Epithelial cell of esophagus (primary cell): ENCODE measurements at places on chromosomes 7 and 10.

DNA sequence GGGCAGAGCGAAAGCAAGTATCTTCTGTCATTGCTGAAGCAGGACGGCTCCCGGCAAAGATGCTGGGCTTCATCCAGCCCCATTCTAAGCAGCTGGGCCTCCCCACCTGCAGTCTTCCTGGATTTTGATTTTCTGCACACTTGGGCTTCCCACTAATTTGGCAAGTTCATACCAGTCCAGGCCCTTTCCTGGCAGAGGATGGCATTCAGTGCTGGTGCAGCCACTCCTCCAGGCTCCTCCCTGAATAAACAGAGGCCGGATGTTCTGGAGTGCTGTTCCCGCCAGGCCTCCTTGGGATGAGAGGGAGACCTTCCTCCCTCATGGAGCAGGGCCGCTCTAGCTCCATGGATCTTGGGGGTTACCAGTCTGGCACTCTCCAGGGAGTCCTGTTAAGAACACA lies 3.4 kb downstream of the BAG3 start:
- DNase-seq, result peak; percentile 86

GRCh38 chr10:52308251-52309031 lies 5.6 kb upstream of the DKK1 start:
- DNase-seq, result peak; percentile 74

DNA sequence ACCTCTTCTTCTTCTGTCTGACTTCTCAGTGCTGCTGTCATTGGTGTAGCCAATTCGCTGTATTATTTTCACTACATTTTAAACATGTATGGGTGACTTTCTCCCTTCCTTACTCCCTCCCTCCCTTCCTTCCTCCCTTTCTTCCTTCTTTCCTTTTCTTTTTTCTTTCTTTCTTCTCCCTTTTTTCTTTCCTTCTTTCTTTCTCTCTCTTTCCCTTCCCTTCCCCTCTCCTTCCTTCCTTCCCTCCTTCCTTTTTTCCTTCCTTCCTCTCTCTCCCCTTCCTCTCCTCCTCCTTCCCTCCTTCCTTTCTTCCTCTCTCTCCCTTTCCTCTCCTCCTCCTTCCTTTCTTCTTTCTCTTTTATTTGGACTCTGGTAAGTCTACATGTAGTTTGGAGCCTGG lies 240.8 kb downstream of the GATA3 start:
- no peak for DNase-seq

- DNase-seq, result no peak
Measured at GRCh38 chr7:50228148-50228547, 76.4 kb upstream of the IKZF1 start.

GRCh38 chr10:77872151-77872946 lies 54.2 kb downstream of the DLG5 start:
- DNase-seq, result no peak

- no peak for DNase-seq
Measured at GRCh38 chr7:96636979-96637378, 72.7 kb downstream of the SEM1 start.

GRCh38 chr10:105974803-105975456 lies 1189.6 kb downstream of the SORCS1 start:
- DNase-seq, result peak; percentile 7

GRCh38 chr10:16948361-16948760 lies 131.1 kb upstream of the RSU1 start:
- DNase-seq, result no peak

GRCh38 chr7:1856888-1857441 lies 186.9 kb downstream of the ELFN1 start:
- no peak for DNase-seq

GRCh38 chr7:108455998-108456677 lies at the start of gene NRCAM:
Gene NRCAM (minus strand): TSS chr7:108456436. CDS start chr7:108240064, 216,372 bp downstream.
- peak; percentile 49 for DNase-seq

DNA sequence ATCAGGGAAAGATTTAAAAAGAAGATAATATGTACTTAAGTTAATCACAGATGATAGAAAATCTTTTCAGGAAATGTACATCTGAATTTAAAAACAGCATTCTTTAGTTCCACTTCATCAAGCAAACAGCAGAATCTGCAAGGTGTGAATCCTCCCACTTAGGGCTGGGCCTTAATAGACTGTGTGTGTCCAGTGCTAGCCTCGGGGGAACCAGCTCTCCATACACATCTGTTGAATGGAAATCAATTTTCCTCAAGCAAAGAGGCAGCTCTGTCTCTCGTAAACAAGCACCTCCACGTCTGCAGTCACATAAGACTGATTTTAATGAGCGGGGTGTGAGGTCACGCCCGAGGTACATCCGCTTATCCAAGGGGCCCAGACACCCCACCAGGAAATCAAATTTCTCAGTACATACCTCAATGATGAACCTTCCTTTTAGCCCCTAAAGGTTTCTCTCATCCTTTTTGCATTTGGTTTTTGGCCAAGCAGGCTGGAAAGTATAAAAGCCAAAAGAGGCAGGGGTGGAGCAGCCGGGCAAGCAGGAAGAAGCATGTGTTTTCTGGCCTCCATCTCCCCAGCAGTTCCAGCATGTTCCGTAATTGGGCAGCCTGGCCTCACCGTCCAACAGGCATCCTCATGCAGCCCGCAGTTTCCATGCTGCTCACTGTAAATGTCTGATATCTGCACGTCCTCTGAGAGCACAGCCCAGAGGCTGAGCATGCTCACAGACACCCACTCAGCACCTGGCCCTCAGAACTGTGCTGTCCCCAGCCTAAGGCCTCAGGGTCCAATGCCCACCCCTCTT lies 131.3 kb downstream of the GLI3 start:
- DNase-seq, result no peak

- DNase-seq, result no peak
Measured at GRCh38 chr7:3683546-3684539, 382.8 kb downstream of the SDK1 start.

DNA sequence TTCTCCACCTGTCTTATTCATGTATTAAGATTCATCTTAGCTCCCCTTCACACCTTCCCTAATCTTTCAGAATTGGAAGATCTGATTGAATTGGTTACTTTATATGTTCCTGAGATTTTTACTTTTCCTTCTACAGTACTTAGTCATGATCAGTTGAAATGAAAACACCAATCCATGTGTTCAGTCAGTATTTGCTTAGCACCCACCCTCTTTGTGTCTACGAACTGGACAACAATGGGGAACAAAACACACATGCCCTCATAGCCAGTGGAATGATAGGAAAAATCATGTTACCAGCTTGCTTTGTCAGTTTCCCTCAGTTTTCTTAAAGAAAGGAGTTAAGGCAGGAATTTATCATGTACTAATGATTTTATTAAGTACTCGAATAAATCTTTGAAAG lies 2.0 kb downstream of the MASTL start:
- DNase-seq, result peak; percentile 17

- DNase-seq, result no peak
Measured at GRCh38 chr10:8137272-8137681, 82.8 kb downstream of the GATA3 start.
